ENCODE measurements at places on chromosomes 16 and 17.
A peak's percentile ranks its signal among the peaks of the same experiment; 100 is the strongest.

DNA sequence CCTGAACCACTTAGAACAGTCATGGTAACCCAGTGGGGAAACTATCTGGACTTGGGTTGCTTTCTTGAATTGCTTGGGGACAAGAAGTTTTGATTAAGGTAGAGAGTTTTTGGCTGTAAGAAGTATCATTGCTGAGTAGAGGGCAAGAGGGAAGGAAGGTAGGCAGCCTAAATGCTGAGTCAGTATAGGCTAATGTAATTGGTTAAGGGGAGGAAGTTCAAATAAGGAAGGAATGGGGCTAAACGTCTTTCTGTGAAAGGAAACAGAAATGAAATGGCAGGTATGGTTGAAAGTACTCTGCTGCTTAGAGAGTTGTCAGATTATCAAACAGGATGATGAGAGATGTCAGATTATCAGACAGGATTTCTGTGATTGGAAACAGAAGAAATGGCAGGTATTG lies 20.3 kb downstream of the KPNB1 start:
- DNase-seq: no peak

DNA sequence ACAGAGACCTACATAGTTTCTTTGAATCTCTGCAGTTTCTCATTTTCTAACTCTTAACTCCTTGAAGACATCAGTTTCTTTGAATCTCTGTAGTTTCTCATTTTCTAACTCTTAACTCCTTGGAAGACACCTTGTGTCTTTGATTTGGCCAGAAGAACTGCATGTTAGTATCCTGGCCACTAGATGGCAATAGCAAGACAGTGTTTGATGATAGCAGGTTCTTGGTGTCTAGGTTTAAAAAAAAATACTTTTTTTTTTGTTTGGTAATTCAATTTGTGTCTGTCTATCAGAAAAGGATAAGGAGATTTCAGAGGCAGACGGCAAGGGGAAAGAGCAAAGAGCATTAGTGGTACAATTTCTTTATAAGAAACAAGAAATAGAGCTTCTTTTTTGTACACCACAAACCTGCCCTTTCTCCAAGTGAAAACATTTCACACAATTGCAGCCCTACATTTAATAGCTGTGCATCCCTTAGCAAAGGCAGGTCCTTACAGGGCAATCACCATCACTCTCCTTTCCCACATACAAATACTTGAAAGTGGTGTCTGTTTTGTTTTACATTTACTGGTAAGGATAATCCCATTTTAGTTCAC lies 1324.9 kb upstream of the CDH8 start:
- DNase-seq: peak; percentile 43

DNA sequence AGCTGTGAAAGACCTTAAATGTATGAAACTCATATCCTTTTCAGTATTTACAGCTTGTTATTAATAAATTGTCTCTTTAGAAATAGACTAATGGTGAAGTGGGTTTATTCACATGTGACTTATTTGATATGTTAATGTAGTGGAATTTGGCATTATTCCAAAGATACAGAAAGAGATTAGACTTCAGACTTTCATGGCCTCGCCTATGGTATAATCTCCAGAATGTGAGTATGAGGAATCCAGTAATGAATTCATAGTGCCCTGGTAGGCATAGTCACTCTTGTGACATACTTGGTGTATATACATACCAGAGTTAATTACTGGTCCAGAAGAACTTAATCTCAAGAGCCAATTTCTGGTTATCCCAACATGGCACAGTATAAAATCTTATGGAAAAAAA lies 72.7 kb downstream of the OMG start:
- no peak for DNase-seq

- no peak for DNase-seq
Measured at GRCh38 chr16:87692756-87693155, 73.0 kb downstream of the KLHDC4 start.

GRCh38 chr16:72474501-72475123 lies 302.7 kb upstream of the PMFBP1 start:
- peak; percentile 27 for DNase-seq

All from SW 1271 (cell line).